ENCODE measurements at places on chromosomes 16 and 17.
A peak's percentile ranks its signal among the peaks of the same experiment; 100 is the strongest.

DNA sequence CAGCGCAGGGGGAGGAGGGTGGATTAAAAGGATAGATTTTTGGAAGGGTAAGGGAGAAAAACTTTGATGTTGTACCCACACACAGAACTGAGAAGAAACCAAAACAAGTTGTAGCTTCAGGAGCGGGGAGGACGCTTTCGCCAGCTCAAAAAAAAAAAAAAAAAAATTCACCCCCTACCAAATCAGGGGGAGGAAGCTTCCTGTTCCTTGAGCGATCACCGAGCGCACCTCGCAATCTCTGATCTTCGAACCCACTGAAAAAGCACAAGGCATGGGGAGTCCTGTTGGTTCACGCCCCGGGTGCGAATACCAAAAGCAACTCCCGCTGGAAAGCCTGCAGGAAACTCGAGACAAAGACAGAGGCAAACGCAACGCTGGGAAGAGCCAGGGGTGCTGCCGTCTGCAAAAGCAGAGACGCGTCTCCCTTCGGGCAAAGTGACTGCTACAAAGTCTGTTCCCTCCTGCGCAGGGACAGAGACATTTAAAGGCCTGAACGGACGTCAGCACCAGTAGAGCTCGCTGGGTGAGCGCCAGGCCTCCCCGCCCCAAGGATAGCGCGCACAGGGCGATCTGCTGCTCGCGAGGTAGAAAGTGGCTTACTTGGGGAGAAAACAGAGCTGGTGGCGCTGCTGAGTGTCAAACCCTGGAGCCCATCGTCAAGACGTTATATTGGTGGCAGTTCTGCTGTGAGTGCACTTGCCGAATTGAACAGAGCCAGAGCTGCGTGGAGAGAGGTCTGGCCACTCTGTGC lies 190.4 kb downstream of the USP22 start:
- peak; percentile 46 for DNase-seq

- DNase-seq, result no peak
These were observed 97.8 kb upstream of the MED13 start for GRCh38 chr17:62162898-62163297.

DNA sequence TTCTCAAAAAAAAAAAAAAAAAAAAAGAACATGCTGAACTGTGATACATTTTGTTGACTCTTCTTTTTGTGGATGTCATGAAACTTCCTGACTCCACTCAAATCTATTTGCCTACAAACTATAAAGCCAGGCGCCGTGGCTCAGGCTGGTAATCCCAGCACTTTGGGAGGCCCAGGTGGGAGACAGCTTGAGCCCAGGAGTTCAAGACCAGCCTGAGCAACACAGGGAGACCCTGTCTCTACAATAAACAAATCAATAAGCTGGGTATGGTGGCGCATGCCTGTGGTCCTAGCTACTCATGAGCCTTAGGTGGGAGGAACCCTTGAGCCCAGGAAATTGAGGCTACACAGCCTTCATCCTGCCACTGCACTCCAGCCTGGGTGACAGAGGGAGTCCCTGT lies 1.5 kb upstream of the NT5C start:
- no peak for DNase-seq

GRCh38 chr16:80164966-80165550 lies 375.7 kb upstream of the DYNLRB2 start:
- DNase-seq, result no peak

DNA sequence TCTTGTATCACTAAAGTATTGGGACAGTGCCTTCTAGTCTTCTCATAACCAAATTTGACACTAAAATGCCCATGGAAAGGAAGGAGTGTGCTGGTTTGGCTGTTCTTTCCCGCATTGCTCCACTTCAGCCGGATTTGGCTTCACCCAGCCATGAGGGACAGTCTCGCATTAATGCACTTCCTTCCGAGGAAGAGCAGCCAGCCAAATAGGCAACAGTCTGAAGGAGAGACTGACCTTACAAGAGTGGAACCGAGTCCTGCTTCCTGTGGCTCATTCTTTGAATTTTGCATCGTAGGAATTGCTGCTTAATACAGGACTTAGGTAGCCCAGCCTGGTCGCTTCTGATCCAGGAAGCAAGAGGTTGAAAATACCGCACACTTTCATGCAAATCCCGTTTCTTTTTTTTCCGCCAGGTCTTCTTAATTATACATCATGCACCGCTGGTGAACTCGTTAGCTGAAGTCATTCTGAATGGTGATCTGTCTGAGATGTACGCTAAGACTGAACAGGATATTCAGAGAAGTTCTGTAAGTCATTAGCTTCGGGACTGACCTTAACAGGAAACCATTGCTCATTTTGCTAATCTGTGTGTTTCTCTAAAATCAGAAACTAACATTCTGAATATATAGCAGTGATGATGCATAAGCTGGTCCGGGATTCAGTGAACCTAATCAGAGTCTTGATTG lies 38.2 kb downstream of the CLEC16A start:
- DNase-seq, result no peak

- DNase-seq, result no peak
These were observed 33.0 kb upstream of the GUCY2D start for GRCh38 chr17:7969433-7969832.

DNA sequence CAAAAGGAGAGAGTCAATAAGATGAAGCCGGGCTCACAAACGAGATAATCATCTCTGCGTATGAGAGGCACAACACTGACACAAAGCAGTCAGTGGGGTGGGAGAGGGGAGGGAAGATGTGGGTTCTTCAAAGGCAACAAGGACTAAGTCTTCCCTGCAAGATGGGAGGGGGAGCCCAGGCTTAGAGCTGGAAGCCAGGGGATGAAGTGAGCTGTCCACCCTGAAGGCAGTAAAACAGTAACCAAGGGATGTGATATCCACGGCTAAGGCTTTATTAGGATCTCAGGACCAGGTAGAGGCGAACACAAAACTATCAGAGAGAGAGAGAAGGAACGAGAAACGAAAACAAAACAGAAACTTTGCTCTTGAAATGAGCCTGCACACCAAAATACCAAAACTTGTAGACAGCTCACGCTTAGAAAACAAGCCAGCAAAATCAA lies 115.9 kb downstream of the DYNLRB2 start:
- DNase-seq, result no peak

DNA sequence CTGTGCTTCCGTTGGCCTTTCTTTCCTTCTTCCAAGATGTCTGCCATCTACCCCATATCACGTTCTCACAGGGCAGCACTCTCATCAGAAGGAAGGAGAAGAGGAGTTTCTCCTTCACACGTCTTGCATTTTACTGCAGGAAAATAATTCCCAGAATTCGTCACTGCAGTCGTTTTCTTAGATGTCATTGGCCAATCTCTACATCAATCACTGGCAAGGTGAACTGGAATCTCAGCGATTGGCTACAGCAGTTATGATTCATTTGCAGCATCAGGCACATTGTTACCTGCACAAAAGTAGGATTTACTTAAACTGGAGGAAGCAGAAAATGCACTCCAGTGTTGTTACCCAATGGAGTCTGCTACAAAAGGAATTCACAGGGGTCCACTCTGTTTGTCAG lies 277.2 kb upstream of the RBFOX1 start:
- no peak for DNase-seq

- peak; percentile 30 for DNase-seq
These were observed 13.2 kb downstream of the COPZ2 start for GRCh38 chr17:48024149-48025039.

DNA sequence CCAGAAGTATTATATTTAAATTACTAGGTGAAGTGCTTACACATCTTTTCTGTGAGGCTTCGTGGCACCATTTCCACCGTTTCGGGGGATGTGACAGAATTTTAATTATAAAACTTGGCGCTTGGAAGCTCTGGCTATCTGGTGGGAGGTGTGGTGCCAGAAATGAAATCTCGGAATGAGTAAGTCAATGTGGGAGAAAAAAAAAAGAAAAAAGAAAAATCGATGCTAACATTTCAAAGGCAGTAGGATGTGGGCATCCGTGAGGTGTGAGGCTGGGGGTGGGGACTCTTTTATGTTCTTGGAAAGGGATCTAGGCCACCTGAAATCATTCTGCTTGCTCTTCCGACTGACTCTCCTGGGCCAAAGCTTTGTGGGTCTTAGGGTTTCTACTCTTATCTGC lies 21.9 kb downstream of the CPPED1 start:
- no peak for DNase-seq

GRCh38 chr17:66950325-66950724 lies 14.2 kb upstream of the CACNG4 start:
- no peak for DNase-seq

- DNase-seq, result no peak
These were observed 6.2 kb downstream of the MT2A start for GRCh38 chr16:56614549-56614991.

DNA sequence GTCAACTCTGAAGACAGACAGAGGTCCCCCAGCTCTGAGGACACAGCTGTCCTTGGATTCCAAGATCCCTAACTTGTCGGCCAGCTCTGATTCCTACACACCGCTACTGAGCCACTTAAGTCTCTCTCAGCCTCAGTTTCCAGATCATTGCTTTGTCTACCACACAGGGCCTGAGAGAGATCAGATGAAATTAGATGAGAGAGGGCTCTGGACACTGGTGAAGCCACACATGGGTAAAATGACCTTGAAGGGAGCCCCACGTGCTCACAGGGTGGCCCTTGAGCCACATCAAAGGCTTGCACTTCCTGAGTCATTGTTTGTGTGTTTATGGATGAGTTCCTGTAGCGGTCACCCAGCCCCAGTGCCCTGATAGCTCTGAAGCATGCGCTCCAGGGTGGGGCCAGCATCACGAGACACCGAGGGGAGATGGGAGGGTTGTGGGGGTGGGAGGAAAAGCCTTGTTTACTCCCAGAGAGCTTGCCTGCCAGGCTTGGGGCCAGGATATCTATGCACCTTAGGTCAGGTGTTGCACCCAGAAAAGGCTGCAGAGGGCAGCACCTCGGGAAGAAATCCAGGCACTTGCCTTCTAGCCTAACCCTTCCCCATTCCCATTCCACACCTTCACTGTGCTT lies 32.7 kb upstream of the SLC6A2 start:
- DNase-seq, result no peak

DNA sequence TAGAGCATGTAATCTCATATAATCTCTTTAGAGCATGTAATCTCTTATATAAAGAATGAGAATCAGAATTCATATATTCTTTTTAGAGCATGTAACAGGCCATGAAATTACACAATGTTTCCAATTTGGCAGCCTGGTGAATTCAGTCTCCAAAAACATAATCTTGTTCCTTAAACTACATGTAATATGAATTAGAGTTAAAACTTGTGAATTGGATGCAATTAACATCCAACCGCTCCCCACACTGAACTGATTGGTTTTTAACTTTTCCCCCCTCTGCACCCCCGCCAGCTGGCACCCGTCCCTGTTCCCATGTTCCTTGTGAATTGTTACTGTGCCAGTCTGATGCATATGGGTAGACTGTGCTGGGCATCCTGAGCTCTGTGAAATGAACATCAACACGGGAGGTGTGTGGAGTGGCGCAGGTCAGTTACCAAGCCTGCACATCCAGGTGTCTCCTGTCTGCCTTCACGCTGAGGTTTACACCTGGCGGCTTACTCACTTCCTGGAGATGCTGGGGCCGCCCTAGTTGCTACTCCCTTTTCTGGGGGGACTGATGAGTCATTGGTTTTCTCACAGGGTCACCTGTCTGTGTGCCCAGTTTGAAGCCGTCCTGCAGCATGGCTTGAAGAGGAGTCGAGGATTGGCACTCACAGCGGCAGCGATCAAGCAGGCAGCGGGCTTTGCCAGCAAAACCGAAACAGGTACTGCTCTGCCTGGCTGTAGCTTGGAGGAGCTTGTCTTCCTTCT lies 50.4 kb downstream of the SNX29 start:
- no peak for DNase-seq

- DNase-seq, result peak; percentile 10
These were observed 4.3 kb downstream of the CANT1 start for GRCh38 chr17:79005063-79005861.

DNA sequence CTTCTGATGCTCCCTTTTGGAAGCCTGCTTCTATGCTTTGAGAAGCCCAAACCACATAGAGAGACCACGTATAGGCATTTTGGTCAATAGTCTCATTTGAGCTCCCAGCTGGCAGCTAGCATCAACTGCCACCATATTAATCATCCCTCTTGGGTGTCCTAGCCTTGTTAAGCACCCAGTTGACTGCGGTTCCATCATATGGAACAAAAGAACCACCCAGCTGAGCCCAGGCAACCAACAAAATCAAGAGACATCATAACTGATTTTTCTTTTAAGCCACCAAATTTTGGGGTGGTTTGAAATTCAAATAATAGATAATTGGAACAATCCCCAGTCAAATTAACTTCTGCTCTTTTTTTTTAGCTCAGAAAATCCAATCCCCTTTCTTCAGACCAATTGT lies 53.9 kb downstream of the HS3ST3B1 start:
- DNase-seq, result no peak

DNA sequence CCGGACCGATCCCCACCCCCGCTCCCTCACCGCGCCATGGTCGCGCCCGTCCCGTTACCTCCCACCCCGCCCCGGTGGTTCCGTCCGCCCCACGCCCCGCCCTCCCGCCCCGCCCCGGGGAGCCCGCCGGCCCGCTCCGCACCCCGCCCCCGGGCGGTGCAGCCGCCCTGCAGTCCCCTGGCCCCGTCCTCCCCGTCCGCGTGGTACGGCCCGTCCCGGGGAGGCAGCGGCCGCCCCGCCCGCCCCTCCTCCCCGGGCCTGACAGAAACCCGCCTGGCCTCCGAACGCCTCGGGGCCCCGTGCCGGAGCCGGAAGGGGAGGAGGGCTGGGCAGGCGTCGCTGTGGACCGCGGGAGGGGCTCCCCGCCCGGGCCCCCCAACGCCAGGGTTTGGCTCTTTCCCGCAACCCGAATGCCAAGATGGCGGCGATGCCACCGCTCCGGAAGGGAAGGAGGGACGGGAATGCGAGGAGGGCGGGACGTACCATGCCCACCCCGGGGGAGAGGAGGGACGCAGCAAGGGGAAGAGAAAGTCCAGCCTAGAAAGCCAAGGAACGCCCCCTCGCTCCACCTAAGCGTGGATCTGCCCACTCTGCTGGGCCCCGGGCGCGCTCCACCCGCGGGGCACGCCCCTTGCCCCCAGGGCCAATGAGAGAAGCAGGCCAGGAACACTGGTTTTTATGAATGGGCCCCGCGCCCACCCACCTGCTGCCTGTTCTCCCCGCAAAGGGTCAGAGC lies at the start of gene PIP4K2B:
Gene PIP4K2B, minus strand, starts transcription at position 56 of the 736 bp plus-strand sequence. CDS start 132 bp downstream, outside the sequence.
- DNase-seq, result peak; percentile 96
